ENCODE measurements at places on chromosomes 2 and 18. TPM values are rescaled to one million over a fixed set of nuclear protein-coding genes. Genes with fewer than 3 reads are reported as not detected.

Gene STEAP3
- polyA plus RNA-seq, result 7.5 TPM

Gene OSBPL1A
- 54.5 TPM for polyA plus RNA-seq

Gene LAMA3
- not detected for polyA plus RNA-seq

Gene FASTKD2
- 25.8 TPM for polyA plus RNA-seq

Gene ILKAP
- 31.8 TPM for polyA plus RNA-seq

Gene KCNG2
- polyA plus RNA-seq, result not detected

Gene CELF4
- polyA plus RNA-seq, result 1.7 TPM

Gene TBR1
- polyA plus RNA-seq, result 0.38 TPM

Gene GALNT13
- 0.51 TPM for polyA plus RNA-seq

Gene DSC2
- 6.3 TPM for polyA plus RNA-seq

Gene NUP35
- polyA plus RNA-seq, result 12.7 TPM

Gene DPYSL5
- 24.2 TPM for polyA plus RNA-seq

Gene KIF1A
- polyA plus RNA-seq, result 11.5 TPM

Data from muscle of arm (tissue), 14 donors.